ENCODE measurements at places on chromosomes 6 and 20.

DNA sequence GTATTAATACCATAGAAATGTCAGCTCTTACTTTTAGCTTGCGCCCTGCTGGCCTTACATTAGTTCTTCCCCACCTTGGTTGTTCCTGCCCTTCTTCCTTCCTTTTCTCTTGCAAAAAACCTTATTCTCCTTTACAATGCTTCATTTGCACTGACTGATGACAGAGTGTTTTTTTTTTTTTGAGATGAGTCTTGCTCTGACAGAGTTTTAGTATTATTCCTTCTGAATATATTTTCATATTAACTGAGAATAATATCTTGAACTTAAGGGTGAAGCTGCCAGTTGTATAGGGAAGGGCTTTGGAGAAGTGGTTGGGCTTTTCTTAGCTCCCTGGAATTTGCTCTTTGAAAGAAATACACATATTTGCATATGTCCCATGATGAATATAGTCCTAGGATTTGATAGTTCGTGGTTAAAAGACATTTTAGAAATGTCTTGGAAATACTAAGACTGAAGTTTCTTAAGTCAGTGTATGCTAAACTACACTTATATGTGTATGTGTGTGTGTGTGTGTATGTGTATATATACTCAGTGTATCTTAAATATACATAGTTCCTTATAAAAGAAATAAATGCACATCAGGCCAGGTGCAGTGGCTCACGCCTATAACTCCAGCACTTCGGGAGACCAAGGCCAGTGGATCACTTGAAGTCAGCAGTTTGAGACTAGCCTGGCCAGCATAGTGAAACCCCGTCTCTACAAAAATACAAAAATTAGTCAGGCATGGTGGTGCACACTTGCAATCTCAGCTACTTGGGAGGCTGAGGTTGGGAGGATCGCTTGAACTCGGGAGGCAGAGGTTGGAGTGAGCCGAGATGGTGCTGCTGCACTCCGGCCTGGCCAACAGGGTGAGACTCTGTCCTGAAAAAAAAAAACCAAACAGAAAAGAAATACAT lies 216.1 kb upstream of the MYLIP start:
- DNase-seq = no peak

DNA sequence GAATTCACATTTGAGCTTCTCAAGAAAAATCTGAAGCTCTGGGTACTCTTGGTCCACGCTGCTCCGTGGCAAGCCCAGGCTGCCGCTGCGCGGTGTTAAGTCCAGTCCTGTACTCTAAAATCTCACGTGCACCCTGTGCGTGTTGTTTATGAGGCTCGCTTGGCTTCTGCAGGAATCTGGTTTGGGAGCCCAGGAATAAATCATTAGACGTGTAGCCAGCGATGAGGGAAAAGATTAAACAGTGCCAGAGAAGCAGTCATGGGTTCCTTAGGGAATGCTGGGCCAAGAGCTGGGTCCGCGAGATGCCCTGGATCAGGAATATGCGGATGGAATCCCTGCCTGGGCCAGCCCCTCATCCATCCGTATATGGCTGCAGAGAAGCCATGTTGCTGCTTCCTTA lies 87.3 kb downstream of the KCNB1 start:
- DNase-seq = no peak

GRCh38 chr6:108562503-108562993 lies 1.8 kb downstream of the FOXO3 start:
- DNase-seq = no peak

- peak; percentile 22 for DNase-seq
Measured at GRCh38 chr6:24357336-24358218, at the start of gene DCDC2. Gene DCDC2 (minus strand): TSS chr6:24358059. CDS start chr6:24357750, 309 bp downstream.

DNA sequence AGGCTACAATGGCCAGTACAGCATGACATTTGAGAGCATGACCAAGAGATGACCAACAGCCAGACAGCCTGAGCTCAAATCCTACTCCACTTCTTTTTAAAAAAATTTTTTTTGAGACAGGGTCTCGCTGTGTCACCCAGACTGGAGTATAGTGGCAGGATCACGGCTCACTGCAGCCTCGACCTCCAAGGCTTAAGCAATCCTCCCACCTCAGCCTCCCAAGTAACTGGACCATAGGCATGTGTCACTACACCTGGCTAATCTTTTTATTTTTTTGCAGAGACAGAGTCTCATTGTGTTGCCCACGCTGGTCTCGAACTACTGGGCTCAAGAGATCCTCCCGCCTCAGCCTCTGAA lies 42.9 kb downstream of the NOL4L start:
- DNase-seq = no peak

GRCh38 chr6:36958775-36959554 lies 4.4 kb downstream of the PI16 start:
- no peak for DNase-seq

All from stimulated activated CD4-positive, alpha-beta T cell treated with anti-CD3 and anti-CD28 coated beads, Interleukin-4, amount 100 ng/mL, for 4 hours (primary cell).